ENCODE measurements at places on chromosomes 4 and X.

- DNase-seq, result no peak
Observed at GRCh38 chr4:47831026-47831679, 6.7 kb downstream of the CORIN start.

DNA sequence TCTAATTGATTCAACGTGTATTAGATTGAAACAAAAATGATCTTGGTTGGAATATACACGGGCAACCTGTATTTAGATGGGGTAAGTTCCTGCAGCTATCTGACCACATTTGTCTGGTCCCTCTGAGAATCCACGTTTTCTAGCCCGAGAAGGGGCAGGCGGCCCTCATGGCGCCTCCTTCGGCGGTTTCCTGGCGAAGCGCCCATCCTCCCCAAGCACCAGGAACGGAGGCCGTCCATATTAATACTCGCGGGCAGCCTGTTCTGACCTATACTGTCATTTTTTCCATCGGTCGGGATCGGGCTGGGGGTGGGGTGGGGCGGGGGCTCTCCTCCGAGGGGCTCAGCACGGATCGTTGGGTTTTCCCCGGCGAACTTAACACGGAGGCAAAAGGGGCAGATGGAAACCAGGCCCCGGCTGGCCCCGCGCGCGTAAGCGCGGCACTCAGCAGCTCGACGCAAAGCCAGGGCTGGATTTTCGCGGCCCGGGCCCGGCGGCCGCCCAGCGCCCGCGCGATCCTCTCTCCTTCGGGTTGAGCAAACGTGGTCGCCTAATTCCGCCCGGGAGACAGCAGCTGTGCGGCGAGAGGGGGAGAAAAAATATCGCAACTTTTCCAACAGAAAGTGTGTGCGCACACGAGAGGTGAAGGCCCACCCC lies 77.2 kb upstream of the BCOR start:
- DNase-seq, result peak; percentile 41

- no peak for DNase-seq
Observed at GRCh38 chr4:123529278-123529568, 132.6 kb downstream of the SPRY1 start.

DNA sequence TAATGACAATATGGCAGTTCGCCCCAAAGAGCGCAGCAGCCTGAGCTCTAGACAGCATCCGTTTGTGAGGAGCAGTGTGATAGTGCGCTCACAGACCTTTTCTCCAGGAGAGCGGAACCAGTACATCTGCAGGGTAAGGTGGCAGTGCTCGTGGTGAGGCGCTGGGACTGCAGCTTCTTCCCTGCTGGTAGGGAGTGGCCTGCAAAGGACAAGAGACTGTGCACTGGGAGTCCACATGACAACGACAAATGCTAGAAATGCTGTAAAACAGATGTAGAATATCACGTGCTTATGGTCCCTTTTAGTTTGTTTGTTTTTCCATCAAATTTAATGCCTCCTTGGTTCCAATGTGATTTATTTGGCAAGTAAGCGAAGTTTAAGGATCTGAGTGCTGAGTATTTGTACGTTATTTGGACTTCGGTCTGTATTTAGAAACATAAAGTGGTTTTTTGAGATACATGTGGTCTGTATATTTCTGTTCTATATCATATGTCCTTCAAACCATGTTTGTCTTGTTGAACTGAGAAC lies 35.8 kb downstream of the CLDN22 start:
- no peak for DNase-seq

DNA sequence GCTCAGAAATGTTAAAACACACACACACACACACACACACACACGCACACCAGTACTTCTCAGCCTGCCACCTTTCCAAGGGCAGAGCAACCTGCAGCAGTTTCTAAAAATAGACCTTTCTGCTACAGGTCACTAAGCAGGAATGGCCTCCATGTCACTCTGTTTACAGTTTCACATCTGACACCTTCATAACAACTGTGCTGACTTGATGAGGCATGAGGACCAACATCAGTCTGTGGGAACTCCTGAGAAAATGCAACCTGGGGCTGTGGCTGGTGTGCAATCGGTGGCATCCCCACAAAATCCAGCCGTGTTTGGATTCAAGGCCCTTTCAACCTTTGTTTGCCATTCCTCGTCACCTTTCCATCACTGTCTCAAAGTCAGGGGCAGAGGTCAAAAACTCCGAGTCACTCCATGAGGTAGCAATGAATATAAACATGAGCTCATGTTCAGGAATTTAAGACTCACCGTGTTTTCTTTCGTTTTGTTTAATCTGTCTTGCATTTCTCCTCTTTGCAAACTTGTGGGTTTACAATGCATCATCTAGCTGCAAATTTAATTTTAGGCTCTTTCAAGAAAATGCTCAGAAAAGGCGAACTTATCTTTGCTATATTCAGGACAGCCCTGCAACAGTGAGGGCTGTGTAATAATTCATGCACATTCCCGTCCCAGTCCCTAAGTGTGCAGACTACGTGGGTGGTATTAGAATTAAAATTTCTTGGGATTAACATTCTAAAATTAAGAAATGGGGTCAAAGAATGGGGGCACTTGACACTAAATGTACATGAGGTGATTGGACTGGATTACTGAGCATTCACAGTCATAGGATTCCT lies 135.3 kb downstream of the SHROOM3 start:
- no peak for DNase-seq

DNA sequence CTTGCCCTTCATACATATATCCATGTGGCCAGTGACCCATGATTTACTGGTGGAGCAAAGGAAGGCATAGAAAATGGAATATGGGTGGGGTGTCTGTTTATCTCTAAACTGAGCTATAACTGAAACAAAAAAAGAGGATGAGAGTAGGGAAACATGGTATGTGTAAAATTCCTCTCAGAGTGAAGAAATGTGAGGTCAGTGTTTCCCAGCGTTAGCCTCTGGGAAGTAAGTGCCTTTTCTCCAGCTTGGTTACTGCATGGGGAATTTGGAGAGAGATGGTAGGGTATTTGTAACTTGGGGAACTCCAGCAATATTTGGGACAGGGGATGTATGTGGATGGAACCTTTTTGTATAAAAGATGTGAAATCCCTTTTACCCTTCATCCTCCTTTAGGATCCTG lies 89.4 kb downstream of the AFF1 start:
- no peak for DNase-seq

DNA sequence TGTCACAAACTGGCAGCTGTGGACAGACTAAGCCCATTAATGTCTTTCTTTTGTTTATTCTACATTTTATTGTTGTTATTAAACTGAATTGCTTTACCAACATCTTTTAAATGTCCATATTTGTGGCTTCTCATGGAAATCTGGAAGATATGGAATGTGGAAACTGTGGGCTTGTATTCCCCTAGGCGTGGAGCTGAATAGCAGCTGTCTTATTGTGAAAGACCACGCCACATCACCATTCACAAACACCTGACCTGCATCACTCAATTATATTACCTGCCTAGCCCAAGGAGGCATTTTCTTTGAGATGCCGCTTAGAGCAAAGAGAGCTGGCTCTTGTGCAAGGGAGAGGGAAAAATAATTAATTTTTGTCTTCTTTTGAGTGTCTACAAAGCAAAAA lies 96.9 kb upstream of the GPRIN3 start:
- DNase-seq, result no peak

GRCh38 chrX:120653000-120653399 lies 23.1 kb upstream of the C1GALT1C1 start:
- DNase-seq, result no peak

GRCh38 chr4:138088449-138089208 lies 153.5 kb downstream of the SLC7A11 start:
- DNase-seq, result no peak

- no peak for DNase-seq
Observed at GRCh38 chrX:24444645-24445044, 20.4 kb upstream of the PDK3 start.

All from activated CD4-positive, alpha-beta T cell treated with anti-CD3 and anti-CD28 coated beads, Interleukin-2, amount 50 U/mL, for 1 hour (primary cell).